ENCODE measurements at places on chromosomes 2 and 18.

- DNase-seq, result no peak
Observed at GRCh38 chr2:130373808-130374365, 18.0 kb downstream of the PTPN18 start.

DNA sequence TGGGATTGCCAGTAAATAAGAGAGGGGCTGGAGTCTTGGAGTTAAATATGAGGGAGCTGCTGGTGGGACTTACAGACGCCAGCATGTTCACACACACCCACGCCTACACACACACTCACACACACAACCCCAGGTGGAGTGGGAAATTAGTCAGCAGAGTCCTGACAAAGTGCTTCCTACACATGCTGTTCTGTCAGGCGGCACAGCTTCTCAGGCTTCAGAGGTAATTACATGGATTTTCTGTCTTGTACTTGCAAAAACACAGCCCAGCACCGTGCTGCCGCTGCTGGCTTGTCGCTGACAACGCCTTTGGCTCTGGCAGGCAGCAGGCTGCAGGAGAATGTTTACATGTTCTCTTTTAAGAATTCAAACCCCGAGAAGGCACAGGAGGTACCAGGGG lies 1186.3 kb upstream of the CELF4 start:
- peak; percentile 12 for DNase-seq

GRCh38 chr2:127024769-127025358 lies 82.1 kb downstream of the BIN1 start:
- DNase-seq, result no peak

GRCh38 chr2:99822474-99823207 lies 319.7 kb downstream of the AFF3 start:
- no peak for DNase-seq

DNA sequence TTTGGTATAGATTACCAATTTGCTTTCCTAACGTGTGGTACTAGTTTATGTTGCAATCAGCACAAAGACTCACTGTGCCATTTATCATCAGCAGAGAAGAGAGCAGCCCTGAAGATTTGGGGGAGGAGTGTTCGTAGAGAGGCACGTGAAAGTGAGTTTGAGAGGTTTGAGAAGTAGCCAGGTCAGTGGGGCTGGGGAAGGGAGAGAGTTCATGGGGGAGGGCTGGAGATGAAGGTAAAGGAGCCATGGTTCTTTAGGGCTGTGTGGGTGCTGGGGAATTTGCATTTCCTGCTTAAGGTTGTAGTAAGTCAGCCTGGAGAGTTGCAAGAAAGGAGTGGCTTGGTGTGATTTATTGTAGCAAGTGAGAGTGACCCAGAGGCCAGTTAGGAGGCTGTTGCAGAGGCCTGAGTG lies 172.1 kb downstream of the NEDD4L start:
- no peak for DNase-seq

DNA sequence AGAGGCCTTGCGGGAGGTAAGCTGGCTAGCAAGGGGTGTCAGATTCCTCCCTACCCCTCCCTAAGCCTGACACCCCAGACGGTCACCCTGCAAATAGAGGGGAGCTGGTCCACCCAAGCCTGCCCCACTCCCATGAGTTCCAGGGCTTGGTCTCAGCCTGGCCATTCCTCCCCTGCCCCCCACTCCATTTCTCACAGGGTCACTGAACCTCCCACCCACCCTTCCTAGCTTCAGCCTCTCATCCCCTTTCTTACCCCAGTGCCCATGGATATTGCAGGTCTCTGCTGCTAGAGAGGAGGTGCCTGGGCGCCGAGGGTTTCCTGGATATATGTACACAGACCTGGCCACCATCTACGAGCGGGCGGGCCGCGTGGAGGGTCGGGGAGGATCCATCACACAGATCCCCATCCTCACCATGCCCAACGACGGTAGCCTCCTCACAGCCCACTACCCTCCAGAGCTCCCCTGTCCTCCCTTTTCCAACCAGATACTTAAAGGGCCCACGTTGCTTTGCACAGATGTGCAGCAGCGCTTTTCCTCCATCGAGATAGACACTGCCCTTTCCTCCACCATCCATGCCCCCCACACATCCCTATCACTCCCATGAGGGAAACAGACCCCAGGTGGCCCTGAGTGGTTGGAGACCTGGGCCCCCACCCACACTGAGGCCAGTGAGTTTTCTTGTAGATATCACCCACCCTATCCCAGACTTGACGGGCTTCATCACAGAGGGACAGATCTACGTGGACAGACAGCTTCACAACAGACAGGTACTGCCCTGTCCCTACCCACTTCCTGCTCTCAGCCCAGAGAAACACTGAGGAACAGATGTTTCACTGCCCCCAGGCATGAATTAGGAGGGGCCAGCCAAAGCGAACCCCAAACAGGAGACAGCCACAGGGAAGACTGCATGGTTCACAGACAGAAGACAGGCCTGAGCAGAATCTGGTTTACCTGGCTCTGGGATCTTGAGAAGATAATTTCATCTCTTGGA lies 15.2 kb upstream of the ANKRD53 start:
- no peak for DNase-seq

DNA sequence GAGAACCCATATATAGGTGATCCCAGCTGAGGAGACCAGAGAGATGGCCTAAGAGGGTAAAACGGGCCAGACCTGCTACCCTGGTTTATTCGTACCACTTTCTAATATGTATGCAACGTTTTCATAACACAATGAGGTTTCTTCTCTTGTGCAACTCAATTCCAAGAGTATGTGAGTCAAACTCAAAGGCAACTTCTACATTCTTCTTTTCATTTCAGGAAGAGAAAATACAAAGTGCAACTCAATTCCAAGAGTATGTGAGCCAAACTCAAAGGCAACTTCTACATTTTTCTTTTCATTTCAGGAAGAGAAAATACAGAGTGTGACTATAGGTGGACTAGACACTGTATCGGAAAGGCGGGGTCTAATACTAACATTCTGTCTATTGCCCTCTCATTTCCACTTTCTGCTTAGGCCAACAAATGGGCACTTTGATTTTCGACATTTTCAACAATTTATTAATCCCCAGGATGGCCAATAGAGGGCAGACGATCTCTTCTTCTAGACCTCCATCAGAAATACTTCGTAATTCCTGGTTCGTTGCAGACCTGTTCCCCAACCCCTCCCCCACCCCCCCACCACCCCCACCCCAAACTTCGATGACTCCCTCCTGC lies 3.7 kb upstream of the CRIM1 start:
- DNase-seq, result peak; percentile 10

DNA sequence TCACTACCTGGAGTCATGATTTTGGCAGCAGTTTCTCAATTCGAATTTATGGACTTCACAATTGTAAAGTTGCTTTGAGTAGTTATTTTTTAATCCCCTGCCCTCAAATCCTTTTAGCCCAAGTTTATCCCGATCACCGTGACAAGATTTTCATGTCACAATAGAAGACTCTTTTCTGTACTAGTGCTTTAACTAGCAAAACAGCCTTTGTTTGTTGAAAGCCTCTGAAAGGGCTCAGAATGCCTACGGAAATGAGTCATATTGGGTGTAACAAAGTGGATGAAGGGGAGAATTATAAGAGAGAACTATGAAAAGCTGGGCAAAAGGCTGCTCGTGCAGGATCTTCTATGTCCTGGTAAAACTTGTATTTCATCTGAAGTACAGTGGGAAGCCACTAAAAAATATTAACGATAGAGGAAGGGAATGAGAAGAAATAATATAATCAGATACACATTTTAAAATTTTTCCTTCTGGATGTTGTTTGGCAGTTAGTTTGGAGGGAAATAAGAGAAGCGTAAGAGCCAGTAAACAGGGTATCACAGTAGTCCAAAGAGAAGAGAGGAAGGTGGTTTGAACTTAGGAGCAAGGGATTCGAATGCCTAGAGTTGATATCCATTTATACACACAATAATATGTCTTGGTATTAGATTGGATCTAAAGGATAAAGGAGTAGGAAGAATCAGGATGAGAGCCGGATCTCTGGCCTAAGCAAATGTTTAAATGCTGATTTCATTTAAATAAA lies 114.9 kb downstream of the GALNT13 start:
- no peak for DNase-seq

Data from GM12864 (cell line).